ENCODE measurements at places on chromosomes 1 and 21. TPM values are rescaled to one million over a fixed set of nuclear protein-coding genes. Genes with fewer than 3 reads are reported as not detected.

Gene A3GALT2
- total RNA-seq = not detected

Gene MPZ
- 10.7 TPM for total RNA-seq

- no peak for DNase-seq
Measured at GRCh38 chr1:9362488-9362887, 69.8 kb downstream of the SPSB1 start.

DNA sequence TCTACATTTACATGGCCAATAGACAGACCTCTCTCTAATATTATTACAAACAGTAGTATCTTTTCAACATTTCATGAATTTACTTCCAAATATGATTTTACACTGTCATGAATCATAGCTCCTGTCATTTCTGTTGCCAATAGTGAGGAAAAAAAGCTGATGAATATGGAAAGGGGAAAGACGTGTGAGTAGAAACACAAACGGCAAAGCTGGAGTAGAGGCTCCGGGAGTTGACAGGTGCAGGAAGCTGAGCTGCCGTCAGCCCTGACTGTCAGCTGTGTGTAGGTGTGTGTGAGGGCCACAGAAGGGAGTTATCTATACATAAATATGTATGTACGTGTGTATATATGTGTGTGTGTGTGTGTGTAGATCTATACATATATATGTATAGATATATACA, 416.9 kb downstream of the ZP4 start:
- DNase-seq = no peak

- no peak for DNase-seq
Measured at GRCh38 chr21:38785483-38785882, 20.2 kb upstream of the ETS2 start.

GRCh38 chr1:218468711-218469110, 123.6 kb downstream of the TGFB2 start:
- no peak for DNase-seq

- DNase-seq = no peak
Measured at GRCh38 chr1:62100442-62100841, 94.2 kb upstream of the L1TD1 start.

All from LHCN-M2 (cell line).